ENCODE measurements at places on chromosomes 7 and 10. TPM values are rescaled to one million over a fixed set of nuclear protein-coding genes. Genes with fewer than 3 reads are reported as not detected.

Gene FKBP6
- not detected for total RNA-seq

Gene UNC5B
- 0.65 TPM for total RNA-seq

Gene VPS37D
- 2.5 TPM for total RNA-seq

Gene ZNF33B
- 2.7 TPM for total RNA-seq

Gene BAMBI
- 1.8 TPM for total RNA-seq

Data from gastrocnemius medialis (tissue), 4 donors.